ENCODE measurements at places on chromosomes 1 and 21.

DNA sequence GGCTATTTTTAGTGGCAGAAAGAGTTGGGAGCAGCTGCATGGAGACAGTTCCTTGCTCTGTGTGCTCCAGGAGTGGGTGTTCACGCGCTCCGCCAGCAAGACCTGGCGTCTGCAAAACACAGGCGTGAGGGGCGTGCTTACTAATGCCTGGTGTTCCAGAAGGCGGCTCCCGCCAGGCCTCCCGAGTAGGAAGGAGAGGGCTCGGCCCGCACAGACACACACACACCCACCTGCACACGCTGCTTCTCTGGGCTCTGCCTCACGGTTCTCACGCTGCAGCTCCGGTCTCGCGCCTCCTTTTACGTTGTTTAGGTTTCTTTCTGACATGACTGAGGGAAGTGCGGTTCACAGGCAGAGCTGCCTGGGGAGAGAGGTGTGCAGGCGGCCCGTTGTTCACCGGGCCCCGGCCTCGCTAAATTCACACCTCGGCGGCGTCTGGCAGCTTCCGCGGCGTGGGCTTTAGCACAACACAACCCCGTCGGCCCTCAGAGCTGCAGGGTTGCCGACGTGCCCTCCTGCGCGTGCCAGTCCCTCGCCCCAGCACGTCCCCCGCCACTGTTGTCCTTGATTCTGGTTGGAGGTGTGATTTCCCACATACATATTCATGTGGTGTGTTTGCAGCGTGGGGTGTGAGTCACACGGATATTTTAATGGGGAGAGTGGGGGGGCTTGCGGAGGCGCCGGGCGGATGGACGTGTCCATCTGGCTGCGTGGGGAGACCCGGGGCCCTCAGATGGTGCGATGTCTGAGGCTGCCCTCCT lies 77.0 kb downstream of the SKI start:
- DNase-seq: no peak

GRCh38 chr1:118954301-118954905 lies 33.7 kb downstream of the TBX15 start:
- DNase-seq: no peak

GRCh38 chr1:164736137-164736536 lies 177.2 kb downstream of the PBX1 start:
- DNase-seq: no peak

DNA sequence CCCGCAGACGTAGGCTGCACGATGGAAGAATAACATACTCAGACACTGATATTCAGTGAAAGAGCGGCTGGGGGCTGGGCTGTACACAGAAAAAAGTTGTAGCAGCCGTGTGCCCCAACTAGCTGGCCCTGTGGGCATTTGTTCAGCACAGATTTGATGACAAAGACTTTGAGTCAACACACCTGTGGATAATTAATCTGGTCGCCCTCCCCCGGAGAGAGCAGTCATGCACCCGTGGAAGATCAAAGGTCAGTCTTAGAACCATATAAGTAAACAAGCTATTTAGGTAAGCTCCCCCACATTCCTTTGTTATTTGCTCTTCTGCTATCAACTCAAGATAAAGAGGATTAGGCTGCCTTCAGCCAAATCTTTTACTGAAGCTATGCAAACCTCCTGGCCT lies 148.4 kb upstream of the HMCN1 start:
- DNase-seq: no peak

- no peak for DNase-seq
These were observed 50.1 kb downstream of the MRPL39 start for GRCh38 chr21:25557180-25557579.

DNA sequence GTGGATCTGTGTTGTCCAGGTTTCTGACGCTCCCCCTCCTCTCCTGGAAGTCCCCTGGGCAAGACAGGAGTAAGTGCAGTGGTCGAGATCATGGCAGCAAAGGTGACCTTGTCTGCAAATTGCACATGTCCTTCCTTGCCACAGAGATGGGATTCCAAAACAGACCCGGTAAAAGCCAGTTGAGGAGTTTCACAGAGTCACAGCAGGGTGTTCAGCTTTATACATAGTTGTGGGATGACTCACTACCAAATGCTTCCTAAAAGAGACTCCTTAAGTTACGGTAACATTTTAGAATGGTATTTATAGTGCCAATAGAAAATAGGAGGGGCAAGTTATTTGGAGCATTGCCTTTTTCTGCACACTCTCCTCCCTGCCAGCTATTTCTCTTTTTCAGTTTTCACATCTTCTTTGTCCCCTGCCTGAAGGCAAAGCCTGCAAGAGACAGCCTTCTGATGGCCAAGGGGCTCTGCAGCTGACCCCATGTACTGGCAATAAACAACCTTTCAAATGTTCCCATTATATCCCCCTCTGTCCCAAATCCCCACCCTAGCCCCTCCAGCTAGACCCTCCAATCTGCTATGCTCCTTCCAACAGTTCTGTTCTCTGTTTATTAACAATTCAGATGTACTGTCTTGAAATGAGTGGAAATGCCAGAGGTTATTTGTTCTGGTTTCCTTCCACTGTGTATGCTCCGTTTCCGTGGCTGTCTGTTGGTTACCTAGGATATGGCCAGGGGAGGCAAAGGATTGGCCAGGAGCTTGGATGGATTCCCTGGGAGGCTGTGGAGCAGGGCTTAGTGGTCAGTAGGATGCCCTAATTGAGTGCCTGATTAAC lies 115.0 kb downstream of the TGFB2 start:
- no peak for DNase-seq

GRCh38 chr1:19363536-19364152 lies 51.5 kb downstream of the SLC66A1 start:
- DNase-seq: no peak

GRCh38 chr1:84103197-84103992 lies 40.7 kb upstream of the PRKACB start:
- no peak for DNase-seq

GRCh38 chr1:17047924-17048323 lies 5.9 kb downstream of the SDHB start:
- no peak for DNase-seq

- peak; percentile 43 for DNase-seq
These were observed 16.5 kb downstream of the SOD1 start for GRCh38 chr21:31675960-31676359.
